ENCODE measurements at places on chromosomes 2 and 18.

DNA sequence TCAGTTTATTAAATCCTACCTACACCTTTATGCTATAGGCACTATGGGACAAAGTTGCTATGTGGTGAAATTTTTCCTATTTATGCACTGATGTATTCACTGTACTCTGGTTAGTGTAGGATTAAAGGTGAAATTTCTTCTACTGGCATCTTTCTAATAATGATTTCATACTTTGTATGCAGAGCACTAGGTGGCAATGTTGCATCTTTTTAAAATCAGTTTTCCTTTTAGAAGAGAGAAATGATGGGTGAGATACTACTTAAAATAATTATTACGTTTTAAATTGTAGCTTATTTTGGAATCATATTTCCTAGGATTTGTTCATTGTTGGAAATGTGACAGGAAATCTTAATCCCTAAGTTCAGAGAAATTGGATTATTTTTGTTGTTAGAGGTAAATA is 150.9 kb downstream of the CD8B2 start:
- peak; percentile 48 for DNase-seq

GRCh38 chr2:170177950-170178781 is at the start of gene MYO3B:
Gene MYO3B, plus strand, starts transcription at chr2:170178147. Its CDS starts 141 bp downstream, at chr2:170178288.
- DNase-seq, result peak; percentile 81

DNA sequence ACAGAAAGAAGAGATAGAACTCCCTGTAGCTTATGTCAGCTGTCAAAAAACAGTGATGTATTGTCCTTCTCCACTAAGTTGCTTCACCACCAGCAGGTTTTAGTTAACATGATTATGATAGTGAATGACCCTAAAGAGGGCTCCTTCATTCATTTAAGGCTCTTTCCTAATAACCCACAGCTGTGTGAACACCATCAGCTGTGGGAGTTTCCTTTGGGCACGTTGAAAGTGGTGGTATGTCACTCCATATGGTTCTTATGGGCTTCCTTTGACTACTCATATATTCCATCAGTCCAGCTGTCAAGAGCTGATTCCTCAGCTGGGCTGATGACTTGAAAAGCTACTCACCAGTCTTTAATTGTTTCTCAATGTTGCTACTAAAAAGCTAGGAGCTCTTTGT is 210.3 kb downstream of the UBE2E3 start:
- DNase-seq, result peak; percentile 8

DNA sequence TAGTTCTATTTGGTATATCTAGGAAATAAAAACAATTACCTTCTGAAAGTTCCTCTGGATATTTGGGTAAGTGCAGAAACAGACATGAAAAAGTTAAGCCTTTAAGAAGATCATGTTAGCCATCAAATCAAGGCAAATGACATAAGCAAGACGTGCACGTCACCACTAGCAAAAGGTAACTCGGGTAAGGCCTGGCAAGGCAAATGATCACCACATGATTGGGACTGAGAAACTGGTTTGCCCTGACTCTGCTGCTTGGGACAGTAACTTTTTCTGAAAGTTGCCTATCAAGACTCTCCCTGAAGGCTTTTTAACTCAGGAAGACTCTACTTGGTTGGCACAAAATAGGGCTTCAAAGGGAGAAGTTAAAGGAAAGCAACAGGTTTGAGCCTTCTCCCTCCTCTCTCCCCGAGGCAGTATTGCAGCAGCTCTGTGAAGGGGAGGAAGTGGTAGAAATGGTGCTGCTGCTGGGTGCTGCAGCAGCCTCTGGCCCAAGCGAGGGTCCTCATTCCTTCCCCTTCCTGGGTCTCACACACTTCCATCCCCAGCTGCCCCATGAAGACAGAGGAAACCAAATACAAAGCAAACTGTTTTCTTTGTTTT is 17.1 kb upstream of the TMEM237 start:
- DNase-seq, result no peak

DNA sequence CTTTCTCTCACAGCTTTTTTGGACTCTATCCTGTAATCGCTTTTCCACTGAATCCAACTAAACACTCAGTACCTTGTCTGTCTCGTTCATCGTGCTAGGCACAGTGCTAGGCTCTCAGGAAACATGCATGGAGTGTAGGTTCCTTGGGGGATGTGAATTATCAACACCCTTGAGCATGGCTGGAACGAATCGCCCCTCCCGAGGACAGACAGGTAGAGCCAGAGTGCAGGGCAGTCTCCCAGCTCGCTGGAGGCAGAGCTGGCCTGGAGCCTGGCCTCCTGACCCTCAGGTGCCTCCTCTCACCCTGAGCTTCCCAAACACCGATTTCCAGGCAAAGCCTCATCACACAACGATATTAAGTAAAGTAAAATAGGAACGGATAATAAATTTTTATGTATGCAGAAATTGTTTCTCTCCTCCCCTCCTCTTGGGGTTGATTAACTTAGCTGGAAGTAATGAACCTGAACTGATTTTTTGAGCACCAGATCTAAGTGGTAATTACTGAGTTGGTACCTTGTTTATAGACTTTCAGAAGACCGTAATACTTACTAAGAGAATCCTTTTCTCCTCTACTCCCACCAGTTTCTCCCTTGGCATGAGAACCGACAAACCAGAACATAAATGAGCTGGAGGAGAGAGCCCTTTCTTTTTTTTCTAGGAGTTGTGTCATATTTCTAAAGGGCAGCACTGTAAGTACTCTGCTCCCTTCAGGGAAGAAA is 90.5 kb downstream of the MSH2 start:
- DNase-seq, result no peak

- DNase-seq, result no peak
These were observed 355 bp upstream of the KIDINS220 start for GRCh38 chr2:8837795-8838140.

DNA sequence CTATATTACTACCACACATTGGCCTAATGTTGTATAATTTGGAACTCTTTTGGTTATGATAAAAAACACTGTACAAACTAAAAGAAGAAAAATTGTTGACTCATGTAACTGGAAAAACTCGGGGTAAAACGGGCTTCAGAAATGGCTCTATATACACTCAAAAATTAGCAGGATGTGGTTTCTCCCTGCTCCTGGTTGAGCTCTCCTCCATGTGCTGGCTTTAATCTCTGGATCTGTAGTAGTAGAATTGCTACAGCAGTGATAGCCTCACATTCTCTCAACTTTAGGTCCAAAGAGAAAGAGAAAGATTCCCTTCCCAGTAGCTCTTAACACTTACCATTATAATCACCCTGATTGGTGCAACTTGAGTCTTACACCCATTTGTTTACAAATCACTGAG is 274.9 kb upstream of the GALNT5 start:
- no peak for DNase-seq

- DNase-seq, result peak; percentile 93
These were observed 245.0 kb upstream of the FN1 start for GRCh38 chr2:215680605-215681598.

DNA sequence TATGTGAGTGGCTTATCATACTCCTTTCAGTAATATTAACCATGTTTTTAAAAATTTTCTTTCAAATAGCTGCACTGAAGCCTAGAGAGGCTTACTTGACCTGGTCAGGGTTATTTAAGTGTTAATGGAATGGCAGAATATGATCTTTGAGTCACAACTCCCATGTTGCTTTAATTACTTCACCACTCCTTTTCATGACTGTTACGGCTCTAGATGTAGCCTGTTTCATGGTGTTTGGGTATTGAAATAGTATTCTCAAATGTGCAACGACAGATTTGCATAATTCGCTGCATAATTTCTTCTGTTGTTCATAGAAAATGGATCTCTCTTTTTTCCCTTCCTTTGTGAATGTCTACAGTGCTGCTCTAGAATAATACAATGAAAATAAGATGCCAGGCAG is 51.6 kb upstream of the PLA2R1 start:
- DNase-seq, result peak; percentile 68

- DNase-seq, result peak; percentile 8
These were observed 34.9 kb downstream of the CIB4 start for GRCh38 chr2:26605999-26606846.

GRCh38 chr2:12762976-12763375 is 46.2 kb downstream of the TRIB2 start:
- DNase-seq, result peak; percentile 69

DNA sequence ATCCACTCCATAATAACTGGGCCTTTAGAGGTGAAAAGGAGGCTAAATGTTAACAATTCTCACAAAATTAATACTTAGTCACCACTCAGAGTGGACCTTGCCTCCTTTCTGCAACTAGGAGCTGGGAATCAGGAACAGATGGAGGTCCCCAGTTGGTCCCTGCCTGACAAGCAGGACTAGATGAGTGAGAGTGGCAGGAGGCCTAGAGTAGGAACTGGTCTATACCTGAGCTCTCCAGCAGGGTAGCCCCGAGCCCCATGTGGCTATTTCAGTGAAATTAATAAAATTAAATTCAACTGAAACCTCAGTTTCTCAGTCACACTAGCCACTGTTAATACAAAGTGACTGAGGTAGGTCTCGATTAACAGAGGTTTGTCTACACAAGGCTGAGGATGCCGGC is 150.5 kb downstream of the MYO5B start:
- DNase-seq, result no peak

DNA sequence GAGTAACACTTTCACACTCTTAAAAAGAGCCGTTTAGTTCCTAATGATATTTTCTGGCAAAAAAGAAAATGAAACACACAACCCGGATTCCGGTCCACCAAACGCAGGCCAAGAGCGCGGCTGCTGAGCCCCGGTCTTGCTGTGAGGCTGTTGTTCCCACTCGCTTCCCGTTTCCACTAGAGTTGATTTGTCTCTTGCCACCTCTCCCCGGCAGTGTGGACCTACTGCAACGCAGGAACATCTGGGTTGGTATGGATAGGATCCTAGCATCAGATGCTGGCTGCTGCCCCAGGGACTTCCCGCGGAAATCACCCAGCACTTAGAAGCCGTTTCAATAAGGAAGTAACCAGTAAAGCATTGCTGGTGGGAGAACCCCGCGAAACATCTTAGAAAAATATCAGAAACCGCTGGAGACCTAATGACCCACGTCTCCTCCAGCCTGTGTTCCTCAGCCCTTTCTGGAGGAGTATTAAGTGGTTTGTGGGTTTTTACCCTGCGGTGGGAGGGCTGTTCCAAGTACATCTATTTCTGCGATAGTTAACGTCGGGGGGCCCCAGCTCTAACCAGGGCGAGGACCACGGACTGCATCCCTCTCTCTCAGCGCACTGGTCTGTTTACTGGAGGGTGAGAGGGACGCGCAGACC is 939 bp downstream of the DOCK10 start:
- peak; percentile 67 for DNase-seq

- no peak for DNase-seq
These were observed 95.0 kb downstream of the PID1 start for GRCh38 chr2:229176136-229176535.

DNA sequence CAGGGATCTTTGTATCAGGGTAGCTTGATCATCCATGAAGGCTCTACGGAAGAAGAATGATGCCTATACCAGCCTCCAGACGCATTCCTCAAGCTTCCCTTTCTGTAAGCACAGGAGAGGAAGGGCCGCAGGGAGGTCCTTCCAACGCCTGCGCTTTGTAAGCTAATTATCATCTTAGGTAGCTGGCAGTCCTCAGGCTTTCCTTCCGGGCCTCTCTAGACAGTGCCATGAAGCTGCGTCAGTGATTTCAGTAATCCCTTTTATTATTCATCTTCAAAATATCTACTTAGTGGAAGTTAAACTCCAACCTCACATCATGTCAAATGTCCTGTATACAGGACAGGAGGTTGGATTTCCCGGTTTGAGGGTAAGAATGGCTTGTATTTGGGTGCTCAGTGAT is 92.3 kb downstream of the ETAA1 start:
- no peak for DNase-seq

- DNase-seq, result no peak
These were observed 7.1 kb downstream of the TMEM163 start for GRCh38 chr2:134711692-134712091.

- DNase-seq, result no peak
These were observed 287.8 kb upstream of the SETBP1 start for GRCh38 chr18:44392933-44393332.

DNA sequence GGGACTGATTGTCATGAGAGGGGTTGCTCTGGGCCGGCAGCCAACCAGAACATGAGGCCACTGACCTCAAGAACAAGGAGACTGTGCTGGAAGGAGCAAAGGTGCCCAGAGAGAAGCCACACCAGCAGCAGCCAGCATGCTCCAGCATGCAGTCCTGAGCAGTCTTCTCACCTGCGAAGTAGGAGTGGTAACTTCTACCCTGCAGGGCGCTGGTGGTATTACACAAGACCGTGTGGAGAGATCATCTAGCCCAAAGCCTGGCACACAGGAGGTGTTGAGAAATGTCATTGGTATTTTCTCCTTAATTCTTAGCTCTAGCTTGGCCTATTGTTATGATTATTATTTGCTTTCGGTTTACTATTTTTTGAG is 132.7 kb downstream of the TSN start:
- DNase-seq, result no peak

DNA sequence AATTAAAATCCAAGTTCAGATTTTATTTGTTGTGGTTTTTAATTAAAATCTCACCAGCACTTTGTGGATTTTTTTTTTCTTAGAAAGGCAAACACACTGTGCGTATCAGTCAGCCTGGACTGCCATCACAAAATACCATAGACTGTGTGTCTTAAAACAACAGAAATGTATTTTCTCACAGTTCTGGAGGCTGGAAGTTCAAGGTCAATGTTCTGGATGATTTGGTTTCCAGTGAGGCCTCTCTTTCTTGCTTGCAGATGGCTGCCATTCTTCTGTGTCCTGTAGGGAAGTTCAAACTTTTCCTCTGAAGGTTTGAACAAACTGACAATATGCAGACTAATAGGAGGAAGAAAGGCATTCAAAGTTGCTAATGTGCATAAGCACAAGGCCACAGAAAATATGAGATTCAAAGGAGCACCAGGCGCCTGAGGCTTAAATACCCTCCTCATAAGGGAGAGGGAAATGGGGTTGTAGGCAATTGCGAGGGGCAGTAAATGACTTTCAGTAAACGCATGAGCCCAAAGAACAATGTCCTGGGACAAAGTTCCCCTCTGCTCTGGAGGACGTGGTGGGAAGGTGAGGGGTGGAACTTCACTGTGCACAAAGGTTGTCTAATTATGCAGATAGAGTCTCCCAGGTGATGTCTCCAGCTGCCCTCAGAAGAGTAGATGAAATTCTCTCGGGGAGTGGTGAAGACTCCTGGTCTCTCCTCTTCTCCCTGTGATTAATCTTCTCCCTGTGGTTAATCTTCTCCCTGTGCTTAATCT is 26.5 kb upstream of the KCNF1 start:
- DNase-seq, result no peak

DNA sequence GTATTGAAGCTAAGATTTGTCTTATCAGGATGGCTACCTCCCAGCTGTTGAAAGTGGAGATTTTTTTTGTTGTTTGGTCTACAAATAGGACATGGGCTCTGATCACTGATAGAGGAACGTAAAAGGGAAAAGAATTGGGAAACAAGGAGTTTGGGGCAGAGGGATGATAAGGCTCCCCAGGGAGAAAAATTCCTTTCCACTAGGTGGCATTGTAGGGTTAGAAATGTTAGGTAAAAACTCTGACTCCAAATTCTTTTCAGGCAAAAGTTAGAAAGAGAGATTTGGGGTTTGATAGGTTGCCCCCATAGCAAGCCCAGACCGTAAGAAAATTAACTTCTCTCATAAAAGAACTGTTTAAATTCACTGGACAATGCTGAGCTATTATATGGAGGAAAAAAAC is 19.8 kb downstream of the CMPK2 start:
- no peak for DNase-seq

GRCh38 chr2:178954049-178954448 is 95.9 kb downstream of the CCDC141 start:
- no peak for DNase-seq
